ENCODE measurements at places on chromosomes 7 and 10.
A peak's percentile ranks its signal among the peaks of the same experiment; 100 is the strongest.

- no peak for DNase-seq
Measured at GRCh38 chr10:10871352-10871751, 146.3 kb upstream of the CELF2 start.

DNA sequence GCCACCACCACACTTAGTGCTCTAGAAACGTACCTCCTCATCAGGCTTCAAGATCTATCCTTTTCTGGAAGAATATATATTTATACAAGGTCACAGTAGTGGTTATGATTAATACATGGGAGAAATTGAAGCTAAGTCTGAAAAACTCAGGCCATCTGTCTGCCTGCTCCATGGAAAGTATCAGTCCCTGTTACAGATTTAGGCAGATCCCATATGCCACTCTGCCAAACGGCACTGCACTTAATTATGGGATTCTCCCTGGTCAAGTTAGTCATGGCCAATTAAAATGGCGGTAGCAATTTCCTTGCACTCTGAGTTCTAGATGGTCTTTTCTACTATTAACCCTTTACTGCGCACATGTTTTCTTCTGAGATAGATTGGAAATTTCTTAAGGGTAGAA lies 740.0 kb downstream of the SUGCT start:
- DNase-seq = no peak

DNA sequence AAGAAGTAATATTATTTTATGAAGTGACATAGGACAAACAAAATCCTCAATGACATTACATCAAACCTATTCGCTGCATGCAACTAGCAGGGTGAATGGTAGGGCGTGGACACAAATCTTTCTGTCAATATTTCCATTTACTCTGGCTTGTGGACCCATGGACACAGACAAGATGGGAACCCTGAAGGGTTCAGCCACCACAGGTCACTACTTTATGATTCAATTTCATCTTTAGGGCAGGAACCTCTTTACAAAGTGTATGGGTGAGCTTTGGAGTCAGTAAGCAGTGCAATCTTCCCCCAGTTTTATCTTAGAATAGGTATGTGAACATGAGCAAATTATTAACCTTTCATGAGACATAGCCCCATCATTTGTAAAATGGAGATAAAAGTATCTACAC lies 982.4 kb upstream of the LRRTM3 start:
- DNase-seq = no peak

GRCh38 chr7:64736575-64736974 lies 57.7 kb upstream of the ZNF138 start:
- no peak for DNase-seq

GRCh38 chr7:150648353-150649079 lies 16.3 kb upstream of the GIMAP6 start:
- DNase-seq = no peak

GRCh38 chr7:26854876-26855855 lies 9.2 kb downstream of the SKAP2 start:
- DNase-seq = no peak

DNA sequence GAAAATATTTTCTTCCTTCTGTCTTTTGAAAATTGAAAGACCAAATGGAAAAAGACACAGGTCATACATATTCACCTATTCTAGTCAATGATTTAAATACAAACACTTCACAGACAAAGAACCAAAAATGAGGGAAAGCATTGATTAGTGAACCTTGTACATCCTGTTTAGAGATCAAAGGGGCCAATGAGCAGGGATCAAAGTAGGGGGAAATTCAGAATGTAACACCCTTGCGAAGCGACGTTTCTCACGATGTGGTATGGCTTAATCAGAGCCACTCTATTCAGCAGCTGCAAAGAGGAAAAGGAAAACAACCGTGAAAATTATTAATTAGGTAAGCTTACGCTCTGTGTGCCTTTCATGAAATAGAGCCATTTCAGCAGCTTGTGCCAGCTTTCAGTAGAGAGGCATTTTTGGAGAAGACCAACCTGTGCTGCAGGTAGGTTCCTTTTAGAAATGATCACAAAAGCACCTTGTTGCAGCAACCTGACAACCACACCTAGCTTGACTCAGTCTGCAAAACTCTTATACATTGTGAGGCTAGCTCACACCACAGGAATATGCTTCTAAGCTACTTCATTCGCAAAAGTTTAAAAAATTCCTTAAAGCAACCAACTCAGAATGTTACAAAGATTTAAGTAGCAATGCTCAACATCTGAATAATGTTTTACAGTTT lies 78.0 kb downstream of the DKK1 start:
- DNase-seq = no peak

GRCh38 chr7:5343884-5344283 lies 61.1 kb downstream of the SLC29A4 start:
- DNase-seq = no peak

DNA sequence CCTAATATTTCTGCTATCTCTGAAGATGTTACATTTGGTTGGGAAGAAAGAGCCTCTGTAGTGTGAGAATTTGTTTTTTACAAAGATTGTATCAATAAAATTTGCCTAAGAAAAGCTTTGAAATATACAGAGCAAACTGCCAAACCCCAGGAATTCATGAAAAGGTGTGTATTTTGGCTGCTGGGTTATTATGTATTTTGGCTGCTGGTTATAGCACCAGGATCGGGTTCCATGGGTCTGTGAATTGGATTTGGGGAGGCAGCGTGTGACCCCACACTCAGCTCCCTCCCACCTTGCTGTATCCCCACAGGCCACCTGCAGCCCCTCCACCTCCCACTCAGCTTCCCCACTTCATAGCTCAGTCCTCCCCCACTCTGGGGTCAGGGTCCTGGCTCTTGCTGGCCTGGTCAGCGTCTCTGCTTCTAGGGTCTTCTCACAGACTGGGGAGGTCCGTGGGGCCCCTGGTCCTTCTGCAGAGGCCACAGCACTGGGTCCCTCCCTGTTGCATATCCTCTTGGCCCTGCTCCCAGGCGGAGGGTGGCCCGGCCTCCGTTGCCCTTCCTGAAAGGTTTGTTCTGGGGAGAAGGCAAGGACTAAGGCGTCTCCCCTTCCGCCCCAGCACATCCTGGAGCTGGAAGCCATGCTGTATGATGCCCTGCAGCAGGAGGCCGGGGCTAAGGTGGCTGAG lies 24.0 kb upstream of the DPYSL4 start:
- DNase-seq = no peak

- no peak for DNase-seq
Measured at GRCh38 chr10:87752566-87752965, 65.5 kb downstream of the ATAD1 start.

DNA sequence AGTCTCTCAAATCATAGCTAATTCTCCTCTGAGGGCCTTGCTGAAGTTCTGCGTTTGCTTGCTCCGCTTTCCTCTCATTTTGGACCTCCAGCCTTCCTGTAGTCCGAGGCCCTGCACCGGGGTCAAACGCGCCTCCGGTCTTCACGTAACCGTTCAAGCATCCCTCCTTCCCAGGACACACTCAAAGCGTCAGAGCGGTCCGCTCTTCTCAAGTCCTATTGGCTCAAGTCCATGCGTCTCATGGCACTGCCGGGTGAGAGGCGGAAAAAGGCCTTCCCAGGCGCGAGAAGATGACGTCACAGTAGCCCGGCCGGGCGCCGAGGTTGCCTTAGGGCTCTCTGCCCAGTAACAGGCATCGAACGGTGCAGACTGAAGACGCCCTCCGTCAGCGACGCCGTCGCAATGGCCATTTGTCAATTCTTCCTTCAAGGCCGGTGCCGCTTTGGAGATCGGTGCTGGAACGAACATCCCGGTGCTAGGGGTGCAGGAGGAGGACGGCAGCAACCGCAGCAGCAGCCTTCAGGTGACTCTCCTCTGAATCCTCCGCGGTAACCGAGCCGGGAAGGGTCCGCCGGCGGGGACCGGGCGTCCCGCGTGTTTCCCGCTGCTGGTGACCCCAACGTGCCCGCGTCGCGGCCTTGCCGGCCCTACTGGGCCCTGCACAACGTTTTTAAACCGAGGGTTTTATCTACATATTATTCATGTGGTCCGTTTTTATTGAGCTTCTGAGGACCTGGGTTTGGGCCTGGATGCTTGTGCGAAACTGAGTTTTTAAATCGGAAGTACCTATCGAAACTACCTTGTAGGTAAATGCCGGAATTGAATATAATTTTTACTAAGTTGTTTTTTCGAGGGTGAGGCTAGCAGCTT lies at the start of gene NUP42:
Gene NUP42, plus strand, starts transcription at position 365 of the 870 bp plus-strand sequence. Its CDS starts 38 bp downstream, at position 403.
- peak; percentile 95 for DNase-seq

- no peak for DNase-seq
Measured at GRCh38 chr10:69912589-69912988, 110.9 kb downstream of the COL13A1 start.

- DNase-seq = no peak
Measured at GRCh38 chr7:8143151-8143874, 118.7 kb downstream of the ICA1 start.

DNA sequence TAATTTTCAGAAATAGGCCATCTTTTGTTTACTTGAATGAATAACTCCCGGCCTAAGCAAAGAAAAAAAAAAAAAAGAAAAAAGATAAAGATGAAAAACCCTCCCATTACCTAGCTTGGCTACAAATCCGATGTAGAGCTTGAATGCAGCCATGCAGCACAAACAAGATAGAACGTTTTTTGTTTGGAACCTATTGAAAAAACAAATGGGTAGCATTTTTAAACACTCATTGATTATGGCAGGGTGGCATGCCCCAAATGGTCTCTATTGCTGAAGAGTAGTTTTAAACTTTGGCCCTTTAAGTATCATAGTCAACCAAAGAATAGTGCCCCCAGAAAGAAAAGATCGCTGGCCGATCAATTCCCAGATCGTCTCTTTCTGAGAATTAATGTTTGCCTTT lies 84.4 kb downstream of the VTI1A start:
- no peak for DNase-seq
